Fibroblast of the aortic adventitia (primary cell): ENCODE measurements at places on chromosomes 4 and X. TPM values are rescaled to one million over a fixed set of nuclear protein-coding genes. Genes with fewer than 3 reads are reported as not detected.

- no peak for DNase-seq
These were observed 1.7 kb downstream of the MTMR1 start for GRCh38 chrX:150694738-150695410.

- peak; percentile 80 for DNase-seq
These were observed 148.2 kb downstream of the RASL11B start for GRCh38 chr4:53010318-53010717.

- DNase-seq: peak; percentile 78
These were observed 20.9 kb downstream of the MAPK10 start for GRCh38 chr4:86338989-86339388.

UGT2B15 gene
- not detected in 2 replicates for total RNA-seq

TKTL1 gene
- not detected in 2 replicates for total RNA-seq
